Stimulated activated CD8-positive, alpha-beta memory T cell treated with anti-CD3 and anti-CD28 coated beads, Interleukin-15, amount 100 ng/mL, for 1 hour (primary cell): ENCODE measurements at places on chromosomes 1 and 21.

GRCh38 chr1:234916840-234917239 is 211.8 kb downstream of the TOMM20 start:
- no peak for DNase-seq

GRCh38 chr21:34736116-34736874 is 67.5 kb downstream of the CLIC6 start:
- DNase-seq, result no peak

GRCh38 chr1:212606395-212607205 is 2.0 kb upstream of the ATF3 start:
- DNase-seq, result no peak

DNA sequence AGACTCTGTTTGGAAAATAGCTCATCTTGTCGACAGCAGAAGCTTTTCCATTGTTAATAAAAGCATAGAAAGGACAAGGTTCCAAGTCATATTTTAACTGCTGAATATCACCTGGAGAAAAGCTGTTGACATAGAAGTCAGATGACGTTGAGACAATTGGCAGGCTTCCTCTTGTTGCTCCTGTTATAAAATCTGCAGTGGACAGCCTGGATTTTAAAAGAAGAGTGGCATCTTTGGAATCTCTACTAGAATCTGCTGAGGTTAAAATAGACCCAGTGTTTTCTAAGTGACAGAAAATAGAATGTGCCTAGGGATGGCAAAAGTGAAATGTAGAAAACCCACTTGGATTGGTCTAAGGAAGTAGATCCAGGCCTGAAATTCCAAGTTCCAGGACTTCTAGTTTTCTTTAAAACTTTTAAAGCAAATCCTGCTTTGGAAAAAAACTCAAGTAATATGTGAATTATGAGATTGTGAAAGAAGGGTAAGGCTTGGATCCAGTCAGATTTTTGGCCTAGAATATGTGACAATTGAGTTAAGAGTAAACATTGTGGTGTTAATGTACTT is 53.6 kb upstream of the NEXN start:
- no peak for DNase-seq

DNA sequence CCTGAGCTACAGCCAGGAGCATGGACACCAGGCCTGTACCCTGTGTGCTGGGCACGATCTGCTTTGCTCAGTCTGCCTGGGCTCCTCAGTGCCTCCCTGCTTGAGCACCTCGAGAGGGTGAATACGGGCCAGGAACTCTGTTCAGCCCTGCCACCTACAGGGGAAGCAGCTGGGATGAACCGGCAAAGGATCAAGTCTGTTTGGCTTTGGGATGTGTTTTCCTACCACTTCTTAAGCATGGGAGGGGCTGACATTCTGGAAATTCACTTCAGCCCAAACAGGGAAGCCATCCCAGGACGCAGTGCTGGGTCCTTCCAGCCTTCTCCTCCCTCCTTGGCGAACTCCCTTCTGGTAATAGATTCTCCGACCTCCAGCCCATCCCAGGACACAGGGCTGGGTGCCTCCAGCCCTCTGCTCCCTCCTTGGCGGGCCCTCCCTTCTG is 55.8 kb upstream of the SELENON start:
- no peak for DNase-seq

DNA sequence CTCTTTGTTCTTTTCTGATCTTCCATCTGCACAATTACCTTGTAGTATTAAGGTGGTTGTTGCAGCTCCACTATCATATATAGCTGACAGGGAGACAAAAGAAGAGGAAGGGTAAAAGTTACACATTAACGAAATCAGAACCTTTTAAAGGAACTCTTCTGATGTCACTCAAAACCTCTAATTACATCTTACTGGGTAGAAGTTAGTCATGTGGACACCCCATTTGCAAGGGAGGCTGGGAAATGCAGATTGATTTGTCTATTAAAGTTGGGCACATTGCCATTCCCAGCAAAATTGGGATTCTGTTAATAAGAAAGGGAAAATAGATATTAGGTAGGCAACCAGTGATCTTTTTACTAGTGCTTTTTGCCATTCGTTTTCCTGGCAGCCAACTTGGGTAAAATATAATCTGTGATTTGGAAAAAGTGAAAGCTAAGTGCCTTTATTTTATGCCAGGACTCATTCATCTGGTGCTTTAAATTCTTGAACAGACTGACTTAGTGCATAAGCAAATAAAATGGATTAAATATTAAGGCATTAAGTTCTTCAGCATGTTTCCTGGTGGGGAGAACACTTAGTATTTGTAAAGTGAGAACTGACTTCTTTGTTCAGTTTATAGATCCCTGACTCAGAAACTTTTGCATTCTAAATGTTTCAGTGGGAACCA is 71.3 kb downstream of the DNM3 start:
- DNase-seq, result no peak

DNA sequence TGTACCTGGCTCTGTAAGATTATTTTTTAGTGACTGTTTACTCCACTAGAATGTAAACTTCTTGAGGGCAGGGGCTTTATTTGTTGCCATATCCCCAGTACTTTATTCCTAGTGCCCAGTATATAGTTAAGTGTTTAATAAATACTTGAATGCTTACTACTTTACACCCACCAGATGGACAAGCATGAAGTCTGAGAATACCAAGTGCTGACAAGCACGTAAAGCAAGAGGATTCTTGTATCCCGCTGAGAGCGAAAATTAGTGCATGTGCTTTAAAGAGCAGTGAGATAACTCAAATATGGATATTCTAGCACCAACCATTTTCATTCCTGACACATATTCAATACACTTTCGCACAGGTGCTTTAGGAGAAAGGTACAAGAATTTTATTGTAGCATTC is 1.5 kb upstream of the SCCPDH start:
- DNase-seq, result no peak

- no peak for DNase-seq
These were observed 277.3 kb downstream of the KAZN start for GRCh38 chr1:14875524-14876509.

DNA sequence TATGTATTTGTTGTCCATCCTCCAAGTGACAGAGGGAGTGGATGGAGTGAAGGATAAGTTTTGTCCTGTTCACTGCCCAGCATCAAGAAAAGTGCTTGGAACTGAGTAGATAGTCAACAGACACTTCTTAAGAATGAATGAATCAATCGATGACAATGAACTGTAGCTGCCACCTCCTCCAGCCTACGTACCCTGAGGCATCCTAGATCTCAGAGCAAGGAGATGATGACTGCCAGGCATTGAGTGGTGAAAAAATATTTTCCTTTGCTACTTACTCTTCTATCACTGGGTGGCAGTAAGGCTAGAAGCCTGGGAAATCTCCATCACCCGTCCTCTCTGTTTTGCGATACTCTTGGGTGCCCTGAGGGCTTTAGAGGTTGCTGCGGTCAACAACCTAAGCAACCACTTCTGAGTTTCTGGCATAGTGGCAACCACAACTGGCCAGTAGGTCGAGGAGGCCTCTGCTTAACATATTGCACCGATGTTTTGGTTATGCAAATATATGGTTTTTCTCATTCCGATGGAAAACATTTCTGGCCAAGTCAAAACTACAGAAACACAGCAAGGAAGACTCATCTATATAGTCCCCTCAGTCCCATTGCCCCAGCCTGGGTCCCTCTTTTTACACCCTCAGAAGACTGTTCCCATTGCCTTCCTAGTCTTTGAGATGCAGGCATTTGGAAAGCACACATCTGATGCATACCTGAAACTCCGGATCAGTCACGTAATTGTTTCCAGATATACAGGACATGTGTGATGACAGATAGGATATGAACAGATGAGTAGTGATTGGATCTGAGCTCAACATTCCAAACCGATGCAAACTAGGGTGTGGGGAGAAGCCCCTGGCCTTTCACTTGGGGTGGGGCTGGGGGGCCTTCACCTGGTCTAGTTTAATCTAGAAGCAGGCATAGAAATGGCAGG is 136.8 kb downstream of the RUNX1 start:
- DNase-seq, result no peak

DNA sequence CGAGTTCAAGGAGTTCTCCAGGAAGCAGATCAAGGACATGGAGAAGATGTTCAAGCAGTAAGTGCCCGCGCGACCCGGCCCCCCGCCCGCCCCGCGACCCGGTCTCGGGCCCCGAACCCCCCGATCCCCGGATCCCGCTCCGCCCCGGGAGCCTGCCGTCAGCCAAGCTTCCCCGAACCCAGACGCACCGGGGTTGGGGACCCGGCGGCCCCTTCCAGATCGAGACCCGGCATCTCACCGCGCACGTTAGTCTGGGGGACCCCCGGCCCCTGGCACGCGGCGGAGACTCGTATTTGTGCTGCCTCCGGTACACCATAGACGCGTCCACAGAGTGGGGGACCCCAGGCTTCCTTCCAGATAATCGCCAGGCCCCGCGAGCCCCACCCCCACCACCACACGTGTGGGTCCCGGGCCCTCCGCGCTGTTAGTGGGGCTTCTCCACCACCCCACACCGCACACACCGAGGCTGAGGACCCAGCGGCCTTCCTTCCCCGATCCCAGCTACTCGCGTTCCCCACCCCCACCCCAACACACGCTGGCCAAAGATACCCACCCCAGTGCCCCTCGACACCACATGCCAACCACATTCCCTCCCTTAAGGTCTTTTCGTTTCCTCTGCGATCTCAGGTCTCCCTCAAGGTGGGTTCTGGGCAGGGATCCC is 665 bp downstream of the EFHD2 start:
- no peak for DNase-seq

DNA sequence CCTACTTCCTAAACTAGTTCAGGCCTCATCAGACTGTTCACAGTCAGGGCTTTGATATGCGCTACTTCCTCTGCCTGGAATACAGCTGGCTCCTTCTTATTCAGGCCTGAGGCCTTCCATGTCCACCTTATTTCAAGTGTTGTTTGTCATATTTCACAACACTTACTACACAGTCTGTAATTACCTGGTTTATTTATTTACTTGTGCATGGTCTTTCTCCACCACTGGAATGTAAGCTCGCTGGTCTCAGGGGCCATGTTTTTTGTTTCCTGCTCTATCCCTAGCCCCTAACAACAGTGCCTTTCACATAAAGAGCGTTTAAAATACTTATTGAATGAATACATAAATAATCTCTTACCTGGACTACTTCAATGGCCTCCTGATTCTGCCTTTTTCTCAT is 4.6 kb upstream of the SRSF4 start:
- DNase-seq, result no peak

- DNase-seq, result no peak
These were observed 20.6 kb downstream of the NPR1 start for GRCh38 chr1:153698923-153699714.

DNA sequence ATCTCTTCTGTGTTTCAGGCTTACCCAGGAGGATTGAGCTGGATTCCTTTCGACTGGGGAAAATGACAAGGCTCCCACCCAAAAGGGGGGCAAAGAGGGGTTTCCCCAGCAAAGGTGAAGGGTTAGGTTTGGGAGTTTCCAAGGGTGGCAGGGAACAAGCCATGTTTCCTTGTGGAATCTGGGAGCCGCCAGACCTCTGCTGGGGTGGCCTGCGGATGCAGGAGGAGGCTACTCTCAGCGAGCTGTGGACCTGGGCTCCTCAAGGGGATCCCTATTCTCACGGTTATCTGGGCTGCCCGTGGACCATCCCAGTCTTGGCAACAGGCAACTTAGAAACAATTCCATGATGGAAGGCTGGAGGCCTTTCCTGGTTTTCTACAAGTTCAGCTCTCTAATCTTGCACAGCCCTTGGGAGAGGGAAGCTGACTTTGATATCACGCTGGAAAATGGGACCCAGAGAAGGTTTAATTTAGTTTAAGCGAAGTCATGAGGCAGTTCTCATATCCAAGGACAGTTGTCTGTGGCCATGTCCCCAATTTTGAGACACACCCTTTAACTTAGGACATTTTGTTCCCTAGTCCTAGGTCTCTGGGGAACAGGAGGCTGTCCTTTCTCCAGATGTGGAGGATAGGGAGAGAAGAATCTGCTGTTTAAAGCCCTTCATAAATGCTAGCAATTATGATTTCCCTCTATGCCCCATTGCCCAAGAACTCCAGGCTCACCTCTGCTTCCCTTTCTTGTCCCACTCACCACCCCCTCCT is 24.7 kb upstream of the STUM start:
- DNase-seq, result no peak

GRCh38 chr1:210739627-210740026 is 394.3 kb downstream of the KCNH1 start:
- DNase-seq, result no peak

GRCh38 chr1:232988572-232989040 is 38.2 kb downstream of the NTPCR start:
- no peak for DNase-seq

GRCh38 chr1:222794656-222795474 is 20.0 kb upstream of the DISP1 start:
- no peak for DNase-seq

DNA sequence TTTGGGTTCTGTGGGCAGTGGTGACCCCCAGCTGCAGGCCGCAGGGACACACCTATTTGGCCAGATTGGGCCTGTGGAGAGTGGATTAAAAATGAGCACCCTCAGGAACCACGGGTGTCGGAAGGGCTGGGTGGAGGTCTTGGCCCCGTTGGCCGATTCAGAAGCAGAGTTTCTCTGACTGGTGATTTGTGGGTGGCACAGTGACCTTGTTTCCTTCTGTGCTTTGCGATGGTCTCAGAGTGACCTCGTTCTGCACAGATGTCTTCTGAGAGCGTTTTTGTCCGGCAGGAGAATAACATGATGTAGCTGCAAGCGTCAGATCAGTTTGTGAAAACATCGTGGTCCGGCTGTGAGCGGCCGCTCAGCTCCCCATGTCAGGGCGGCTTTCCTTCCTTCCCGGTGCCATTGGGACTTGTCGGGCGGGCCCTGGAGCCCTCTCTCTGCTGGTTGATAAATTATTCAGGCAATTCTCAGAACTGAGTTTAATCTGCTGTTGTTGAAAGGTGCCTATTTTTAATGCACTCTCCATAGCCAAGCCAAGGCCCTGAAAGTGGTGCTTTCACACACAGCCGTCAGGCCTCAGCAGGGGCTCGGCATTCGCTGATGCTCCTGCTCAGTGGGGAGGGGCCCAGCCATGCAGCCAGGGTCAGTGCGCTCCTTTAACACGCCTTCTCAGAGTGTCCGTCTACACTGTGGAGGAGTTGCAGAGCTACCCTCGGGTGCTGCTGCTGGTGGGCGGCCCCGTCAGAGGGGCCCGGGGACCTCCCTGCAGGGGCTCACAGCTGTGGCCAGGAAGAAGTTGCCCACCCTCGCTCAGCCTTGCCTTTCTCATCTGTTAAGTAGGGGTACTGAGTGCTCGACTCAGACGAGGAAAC is 26.8 kb downstream of the TRPM2 start:
- DNase-seq, result no peak

DNA sequence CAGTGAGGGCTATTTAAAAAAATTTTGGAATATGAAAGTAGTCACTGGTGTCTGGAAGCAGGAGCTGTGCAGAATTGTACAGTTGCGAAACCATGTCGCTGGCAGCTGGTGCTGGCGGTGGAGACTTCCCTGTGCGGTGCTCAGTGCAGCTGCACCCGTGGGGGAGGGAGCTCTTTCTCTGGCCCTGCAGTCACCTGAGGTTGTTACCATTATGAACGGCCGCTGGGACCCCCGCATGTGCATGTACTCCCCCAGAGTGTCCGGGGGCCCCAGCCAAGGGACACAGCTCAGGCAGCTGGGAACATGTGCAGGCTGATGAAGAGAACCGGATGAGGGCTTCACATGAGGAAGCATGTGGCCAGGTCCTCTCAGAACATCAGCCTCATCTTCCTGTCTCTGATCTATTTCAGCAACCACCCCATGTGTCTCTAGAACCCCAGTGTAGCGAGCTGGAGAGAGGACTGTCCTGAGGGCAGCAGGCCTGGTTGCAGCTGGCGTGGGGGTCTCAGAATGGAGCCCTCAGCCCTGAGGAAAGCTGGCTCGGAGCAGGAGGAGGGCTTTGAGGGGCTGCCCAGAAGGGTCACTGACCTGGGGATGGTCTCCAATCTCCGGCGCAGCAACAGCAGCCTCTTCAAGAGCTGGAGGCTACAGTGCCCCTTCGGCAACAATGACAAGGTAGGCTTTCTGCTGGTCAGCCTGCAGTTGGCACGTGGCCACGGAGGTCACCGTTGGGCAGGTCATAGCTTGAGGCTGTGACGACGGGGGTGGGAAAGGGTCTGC is at the start of gene TRPM2:
Gene TRPM2, plus strand, starts transcription at position 431 of the 780 bp plus-strand sequence. Its CDS starts 80 bp downstream, at position 511.
- DNase-seq, result no peak
